ENCODE measurements at places on chromosomes 5 and 9.

- DNase-seq = no peak
These were observed 26.3 kb upstream of the GABRP start for GRCh38 chr5:170757182-170757601.

- no peak for DNase-seq
These were observed 125.9 kb upstream of the ADAMTSL1 start for GRCh38 chr9:18348083-18348475.

DNA sequence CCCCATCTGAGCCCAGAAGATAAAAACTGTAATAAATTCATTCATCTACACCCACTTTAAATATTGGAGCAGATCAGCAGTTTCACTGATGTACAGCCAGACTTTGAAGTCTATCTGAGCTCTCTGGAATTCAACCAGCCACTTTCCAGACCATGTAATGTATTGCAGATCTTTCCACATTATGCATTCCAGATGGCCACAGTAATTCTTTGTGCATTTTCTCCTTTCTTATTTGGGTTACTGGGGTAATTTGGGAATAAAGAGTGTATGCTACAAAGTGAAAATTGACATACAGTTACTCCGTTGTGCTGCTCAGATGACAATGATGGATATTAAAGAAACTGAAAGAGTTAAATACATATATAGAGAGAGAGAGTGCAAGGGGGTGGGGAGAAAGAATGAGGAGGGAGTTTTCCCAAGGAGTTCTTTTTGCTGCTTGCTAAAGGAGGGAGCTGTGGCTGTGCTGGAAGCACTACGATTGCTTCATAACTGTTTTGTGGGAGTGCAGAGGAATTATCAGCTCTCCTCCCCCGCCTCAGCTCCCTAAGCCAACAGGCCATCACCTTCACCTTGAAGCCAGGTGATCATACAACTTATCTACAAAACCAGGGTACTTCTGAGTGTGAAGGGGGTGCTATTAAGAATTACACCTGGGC lies 152.8 kb downstream of the GAS1 start:
- no peak for DNase-seq

- no peak for DNase-seq
These were observed 2.0 kb upstream of the ZNF622 start for GRCh38 chr5:16467363-16468219.

DNA sequence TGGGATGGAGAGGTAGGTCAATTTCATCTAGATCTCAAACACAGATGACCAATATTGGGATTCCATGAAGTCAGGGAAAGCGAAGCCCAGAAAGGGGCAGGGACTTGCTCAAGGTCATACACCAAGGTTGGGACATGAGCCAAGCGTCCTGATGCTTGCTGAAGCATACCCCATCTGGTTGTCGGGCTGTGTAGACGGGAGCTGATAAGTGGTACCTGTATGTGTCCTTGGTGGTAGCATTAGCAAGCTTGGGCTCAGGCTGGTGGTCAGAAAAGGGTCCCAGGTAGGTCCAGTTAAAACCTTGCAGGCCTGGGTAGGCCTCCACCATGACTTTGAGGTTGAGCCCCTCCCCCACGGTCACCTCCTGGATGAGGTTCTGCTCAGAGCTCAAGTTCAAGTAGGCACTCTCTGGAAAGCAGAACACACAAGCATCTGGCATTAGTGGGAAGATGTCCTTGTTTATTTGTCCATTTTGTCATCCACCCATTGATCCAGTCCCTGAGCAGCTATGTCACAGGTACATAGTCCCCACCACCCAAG lies 13.2 kb downstream of the CSF1R start:
- no peak for DNase-seq

DNA sequence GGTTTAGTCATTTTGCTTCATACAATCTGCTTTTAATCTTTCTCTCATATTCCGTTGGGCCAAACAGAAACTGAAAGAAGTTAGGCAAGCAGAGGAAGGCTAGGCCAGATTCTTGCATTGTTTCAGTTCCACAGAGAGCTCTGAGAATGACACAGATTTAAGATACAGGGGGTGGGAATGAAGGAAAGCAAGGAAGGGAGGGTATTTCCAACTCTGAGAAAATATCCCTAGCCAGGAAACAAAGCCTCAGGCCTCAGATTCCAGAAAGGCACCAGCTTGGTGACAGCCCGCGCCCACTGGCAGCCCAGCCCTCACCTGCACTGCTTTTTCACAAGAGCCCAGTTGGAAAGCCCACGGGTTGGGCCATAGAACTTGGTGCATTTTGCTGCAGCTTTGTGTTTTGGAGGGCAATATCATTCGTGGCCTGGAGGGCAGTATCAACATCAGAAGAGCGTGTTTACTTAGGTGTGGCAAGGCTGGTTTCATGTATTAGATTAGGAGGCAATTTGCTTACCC lies 63.5 kb downstream of the ENC1 start:
- no peak for DNase-seq

DNA sequence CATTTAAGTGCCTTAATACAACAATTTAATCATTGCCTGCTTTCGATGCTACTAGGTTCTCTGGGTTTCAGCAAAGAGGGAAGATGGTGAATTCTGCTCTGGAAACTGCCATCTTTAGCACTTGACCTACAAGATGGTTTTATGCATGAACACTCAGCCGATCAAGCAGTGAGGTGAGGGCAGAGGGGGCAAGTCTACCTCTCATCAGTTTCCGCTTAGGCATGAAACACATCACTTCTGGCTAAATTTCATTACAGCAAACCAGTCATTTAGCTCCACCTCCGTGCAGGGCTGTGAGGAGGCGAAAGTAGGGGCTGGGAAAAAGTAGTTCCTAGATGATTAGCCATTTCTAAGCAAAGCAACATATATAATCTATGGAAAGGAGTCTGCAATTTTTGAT lies 1018.0 kb downstream of the CDH18 start:
- DNase-seq = no peak

DNA sequence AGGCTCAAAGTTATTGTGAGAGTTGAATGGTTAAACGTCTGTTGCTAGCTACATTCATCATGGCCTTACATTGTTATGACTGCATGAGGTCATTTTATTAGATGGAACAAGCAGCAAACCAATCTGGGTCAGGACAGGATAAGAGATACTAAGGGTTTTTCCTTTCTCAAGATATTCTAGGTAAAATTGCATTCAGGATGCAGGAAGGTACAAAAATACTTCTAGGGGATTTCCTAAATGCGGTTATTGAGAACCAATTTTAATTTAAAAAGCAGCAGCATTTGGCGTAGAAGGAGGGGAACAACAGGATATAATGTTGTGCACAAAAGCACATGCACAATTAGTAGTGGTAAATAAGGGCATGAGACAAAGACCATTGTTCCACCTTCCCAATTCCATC lies 39.2 kb upstream of the LURAP1L start:
- no peak for DNase-seq

DNA sequence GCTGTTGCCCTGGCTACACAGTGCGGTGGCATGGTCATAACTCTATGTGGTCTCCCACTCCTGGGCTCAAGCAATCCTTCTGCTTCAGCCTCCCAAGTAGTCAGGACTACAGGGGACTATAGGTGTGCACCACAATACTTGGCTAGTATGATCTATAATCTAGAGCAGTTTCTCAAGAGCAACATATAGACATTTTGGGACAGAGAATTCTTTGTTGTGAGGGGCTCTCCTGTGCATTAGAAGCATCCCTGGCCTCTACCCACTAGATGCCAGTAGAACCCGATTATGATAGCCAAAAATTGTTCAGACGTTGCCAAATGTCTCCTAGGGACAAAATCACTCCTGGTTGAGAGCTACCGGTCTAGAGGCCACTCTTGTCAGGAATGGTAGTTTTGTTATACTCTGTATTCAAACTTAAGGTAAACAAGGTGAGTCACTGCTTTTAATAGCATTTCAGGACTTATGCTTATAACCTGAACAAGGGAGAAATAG lies 7.2 kb downstream of the ANKHD1 start:
- no peak for DNase-seq

DNA sequence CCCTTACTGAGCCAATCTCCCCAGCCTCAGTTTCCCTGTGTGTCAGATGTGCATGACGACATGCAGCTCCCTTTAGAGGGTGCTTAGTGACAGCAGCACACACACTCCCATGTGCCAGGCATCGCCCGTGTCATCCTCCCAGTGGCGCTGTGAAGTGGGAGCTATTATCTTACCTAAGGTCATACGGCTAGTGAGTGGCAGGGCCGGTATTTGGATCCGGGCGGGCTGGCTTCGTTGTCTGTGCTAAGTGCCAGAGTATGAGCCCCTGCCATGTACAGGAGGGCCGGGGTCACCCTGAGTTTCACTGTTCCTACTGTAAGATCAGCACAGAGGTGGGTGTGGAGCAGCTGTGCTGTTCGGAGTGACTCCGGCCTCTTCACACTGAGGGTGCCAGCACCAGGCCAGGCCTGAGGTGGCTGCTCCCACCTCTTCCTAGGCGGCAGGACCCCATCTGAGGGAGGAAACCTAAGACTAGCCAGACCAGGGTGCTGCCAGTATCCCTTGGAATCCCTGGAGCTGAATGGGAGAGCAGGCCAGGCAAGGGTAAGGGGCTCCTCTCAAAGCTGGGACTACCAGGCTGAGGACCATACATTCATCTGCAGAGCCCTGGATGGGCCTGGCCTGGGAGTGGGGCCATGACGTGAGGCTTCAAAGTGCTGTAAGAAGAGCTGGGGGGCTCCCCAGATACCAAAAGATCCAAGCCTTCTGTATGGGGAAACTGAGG lies 22.5 kb downstream of the AQP7 start:
- no peak for DNase-seq

GRCh38 chr5:380701-381309 lies 59.3 kb downstream of the AHRR start:
- DNase-seq = no peak

- peak; percentile 19 for DNase-seq
These were observed 76.6 kb upstream of the TBCA start for GRCh38 chr5:77852514-77853352.

- DNase-seq = no peak
These were observed 612.1 kb upstream of the CDH6 start for GRCh38 chr5:30581198-30581935.

- DNase-seq = no peak
These were observed 59.1 kb upstream of the TBC1D2 start for GRCh38 chr9:98314381-98315066.

DNA sequence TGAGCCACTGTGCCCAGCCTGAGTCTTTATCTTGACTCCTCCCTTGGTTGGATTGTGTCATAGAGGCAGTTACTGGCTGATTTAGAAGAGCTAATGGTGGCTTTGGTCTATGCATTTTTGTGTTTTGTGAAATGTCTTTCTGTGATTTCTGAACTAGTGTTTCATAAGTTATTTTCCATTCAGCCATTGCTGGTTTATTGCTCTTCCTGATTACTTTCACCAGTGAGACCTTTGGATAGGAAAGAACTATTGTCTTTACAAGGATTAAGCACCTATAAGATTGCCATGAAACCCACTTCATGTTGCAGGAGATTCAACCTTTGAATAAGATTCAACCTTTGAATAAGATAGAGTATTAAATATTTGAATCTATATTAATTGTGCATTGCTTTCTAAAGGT lies 8.7 kb upstream of the HAPLN1 start:
- DNase-seq = no peak

DNA sequence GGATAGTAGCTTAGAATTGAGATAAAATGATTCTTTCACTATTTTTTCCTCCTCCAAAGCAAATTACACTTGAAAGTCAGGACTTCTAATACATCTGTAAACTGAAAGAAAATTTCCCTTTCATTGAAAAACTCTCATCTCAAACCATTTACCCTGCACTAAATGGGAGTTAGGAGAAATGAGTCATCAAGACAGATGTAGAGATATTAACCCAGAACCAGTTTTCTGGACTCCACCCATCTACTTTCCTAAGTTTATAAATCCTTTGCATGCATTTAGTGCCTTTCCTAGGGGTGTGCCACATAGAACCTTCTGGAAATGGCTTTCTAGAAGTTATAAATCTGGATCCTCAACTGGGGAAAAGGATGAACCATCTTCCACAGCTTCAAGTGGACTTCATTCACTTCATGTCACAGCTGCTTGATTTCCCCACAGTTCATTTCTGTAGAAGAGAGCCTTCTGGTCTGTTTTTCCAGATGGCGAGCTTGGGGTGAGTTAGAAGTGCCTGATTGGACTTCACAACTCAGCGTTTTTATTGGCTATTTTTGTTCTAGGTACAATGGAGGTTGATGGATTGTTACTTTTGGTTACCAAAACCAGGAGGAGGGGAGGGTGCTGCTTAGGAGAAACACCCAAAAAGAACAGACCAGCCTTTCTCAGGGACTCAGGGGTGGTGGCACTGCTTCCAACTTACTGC lies 72.5 kb upstream of the GPR151 start:
- no peak for DNase-seq

GRCh38 chr5:145554399-145554798 lies 280.7 kb downstream of the PRELID2 start:
- no peak for DNase-seq

- no peak for DNase-seq
These were observed 655.7 kb downstream of the BNC2 start for GRCh38 chr9:16214677-16215352.

GRCh38 chr9:70607329-70607728 lies 192.9 kb upstream of the KLF9 start:
- no peak for DNase-seq

GRCh38 chr5:149238540-149238939 lies 33.1 kb upstream of the AFAP1L1 start:
- no peak for DNase-seq

DNA sequence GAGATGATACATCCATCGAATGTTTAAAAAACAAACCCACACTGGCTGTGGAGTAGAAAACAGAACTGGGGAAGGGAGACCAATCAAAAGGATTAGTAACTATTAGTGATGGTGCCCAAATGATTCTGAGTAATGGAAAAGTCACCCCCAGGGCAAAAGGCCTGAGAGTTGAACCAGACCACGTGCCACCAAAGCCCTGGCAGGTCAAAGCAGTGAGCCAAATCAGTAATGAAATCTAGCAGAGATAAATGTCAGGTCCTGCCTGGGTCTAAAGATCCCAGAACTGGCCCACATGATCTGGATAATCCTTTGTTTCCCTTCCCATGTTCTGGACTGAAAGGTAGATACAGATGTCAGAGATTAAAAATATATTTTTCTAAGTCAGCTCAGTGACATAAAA lies 9.4 kb downstream of the OTULINL start:
- no peak for DNase-seq

DNA sequence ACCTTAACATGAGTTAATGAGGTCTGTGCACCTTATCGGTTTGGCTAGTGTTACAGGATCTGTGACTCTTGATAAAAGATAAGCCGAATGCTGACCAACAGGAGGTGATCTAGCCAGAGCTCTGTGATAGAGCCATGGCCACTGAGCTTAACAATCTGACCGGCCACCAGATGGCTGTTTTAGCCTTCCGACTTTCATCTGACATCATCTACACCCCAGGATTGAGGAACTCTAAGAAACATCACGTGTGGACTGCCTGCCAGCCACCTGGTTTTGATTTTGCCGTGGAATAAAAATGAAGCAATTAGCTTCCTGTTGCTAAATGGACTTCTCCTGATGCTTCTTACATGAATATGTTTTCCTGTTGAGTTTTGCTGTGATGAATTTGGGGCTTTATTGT lies 281.3 kb downstream of the CEMIP2 start:
- DNase-seq = no peak

- no peak for DNase-seq
These were observed 374.9 kb downstream of the TLE4 start for GRCh38 chr9:79946712-79947111.

- DNase-seq = no peak
These were observed 137.9 kb upstream of the SLC24A2 start for GRCh38 chr9:19926774-19927173.

All from activated gamma-delta T cell treated with anti-CD3 and anti-CD28 coated beads, Interleukin-2, amount 50 U/mL, for 16 hours (primary cell).